Hippocampal formation (tissue), 2 donors: ENCODE measurements at places on chromosomes 4 and X.

DNA sequence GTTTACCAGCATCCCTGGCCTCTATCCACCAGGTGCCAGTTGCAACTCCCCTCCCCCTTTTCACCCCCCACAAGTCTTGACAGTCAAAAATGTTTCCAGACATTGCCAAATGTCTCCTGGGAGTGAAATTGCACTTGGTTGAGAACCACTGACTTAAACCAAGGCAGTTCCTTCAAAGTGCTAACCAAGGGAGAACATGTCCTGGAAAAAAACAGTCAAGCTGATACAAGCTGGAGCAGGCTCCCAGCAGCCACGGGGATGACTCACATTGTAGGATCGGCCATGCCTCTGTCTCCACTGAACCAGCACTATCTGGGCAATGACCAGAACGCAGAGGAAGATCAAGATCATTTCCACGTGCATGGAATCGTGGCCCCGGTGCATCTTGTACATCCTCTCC is 11.4 kb downstream of the RNF175 start:
- no peak for DNase-seq

DNA sequence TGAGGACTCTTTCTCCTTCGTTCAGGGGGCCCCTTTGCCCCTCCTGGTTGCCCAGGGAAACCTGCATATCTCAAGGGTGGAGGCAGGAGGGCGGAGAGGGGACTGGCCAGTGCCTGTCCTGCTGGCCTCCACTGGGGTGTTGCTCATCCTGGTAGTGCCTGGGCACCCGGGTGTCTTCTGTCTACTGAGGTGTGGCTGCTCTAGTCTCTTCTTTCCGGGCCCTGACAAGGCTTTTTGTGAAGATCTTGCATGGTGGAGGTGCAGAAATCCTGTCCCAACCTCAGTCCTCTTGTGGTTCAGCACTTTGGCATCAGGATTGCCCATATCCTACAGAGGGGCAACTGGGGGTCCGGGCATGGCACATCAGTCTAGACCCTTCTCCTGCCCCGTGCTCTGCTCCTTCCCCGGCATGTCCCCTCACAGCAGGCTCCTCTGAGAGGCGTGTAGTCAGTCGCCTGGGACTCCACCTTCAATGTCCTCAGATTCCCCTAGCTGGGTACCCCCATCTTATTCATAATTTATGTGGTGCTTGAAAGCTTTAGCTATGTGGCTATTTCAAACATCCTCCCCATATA is 1.9 kb downstream of the CCDC110 start:
- DNase-seq, result no peak

DNA sequence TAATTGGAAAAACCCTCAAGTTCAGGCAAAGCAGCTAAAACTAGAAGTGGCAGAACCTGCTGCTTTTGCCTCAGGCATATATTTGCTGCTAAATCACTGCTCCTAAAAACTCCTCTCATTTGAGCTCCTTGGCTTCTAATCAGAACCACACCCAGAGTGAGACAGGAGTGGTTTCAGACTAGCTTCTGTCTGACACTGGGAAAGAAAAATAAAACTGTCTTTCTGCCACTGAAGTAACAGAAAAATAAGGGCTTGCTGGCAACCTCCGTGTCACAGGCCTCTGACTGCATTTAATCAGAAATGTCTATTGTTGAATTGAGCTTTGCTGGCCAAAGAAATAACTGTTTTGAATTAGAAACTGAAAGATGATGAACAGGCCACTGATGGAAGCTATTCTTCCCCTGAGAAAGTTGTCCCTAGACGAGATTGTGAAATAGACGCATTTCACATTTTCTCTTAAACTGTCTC is 52.1 kb upstream of the RAP2C start:
- no peak for DNase-seq

DNA sequence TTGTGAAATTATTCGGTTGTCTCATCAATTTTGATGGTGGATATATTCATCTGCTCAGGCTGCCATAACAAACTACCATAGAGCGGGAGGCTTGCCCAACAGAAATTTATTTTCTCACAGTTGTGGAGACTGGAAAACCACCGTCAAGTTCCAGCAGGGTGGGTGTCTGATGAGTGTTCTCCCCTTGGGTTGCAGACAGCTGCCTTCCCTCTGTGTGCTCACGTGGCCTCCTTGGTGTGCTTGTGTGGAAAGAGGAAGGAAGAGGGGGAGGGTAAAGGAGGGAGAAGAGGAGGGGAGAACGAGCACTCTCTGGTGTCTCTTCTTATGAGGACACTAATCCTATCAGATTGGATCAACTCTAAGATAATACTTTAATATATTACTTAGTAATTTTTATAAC is 123.8 kb upstream of the TEX13D start:
- DNase-seq, result no peak

GRCh38 chr4:122855353-122855890 is 28.8 kb downstream of the FGF2 start:
- no peak for DNase-seq

DNA sequence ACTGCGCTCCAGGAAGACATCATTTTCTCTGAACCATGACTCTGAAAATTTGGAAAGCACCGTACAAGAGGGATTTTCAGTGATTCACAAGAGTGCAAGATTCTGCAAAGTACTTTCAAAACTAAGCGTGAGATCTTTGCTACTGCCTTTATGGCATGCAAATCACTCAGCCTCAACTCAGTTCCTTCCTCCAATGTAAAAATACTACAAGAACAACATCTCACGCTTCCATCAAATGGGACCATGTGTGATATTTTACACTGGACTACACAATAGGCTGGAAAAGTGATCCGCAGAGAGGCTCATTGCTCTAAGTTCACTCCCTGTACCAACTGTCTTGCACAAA is 674 bp upstream of the IL15 start:
- DNase-seq, result no peak

DNA sequence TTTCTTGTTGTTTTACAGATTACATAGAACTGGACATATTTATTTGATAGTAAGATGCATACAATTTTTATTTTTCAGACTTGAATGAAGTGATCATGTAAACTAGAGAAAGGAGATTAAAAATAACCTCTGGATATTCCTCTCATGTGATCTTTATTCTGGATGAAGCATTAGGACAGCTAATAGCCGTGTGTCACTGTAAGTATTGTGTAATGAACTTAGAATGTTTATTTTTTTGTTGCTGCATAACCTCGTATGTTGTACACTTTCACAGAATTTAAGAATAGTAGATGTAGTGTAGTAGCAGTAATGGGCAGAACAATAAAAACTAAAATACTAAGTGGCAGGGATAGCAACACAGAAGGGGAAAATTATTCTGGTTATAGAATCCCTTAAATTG is 2094.5 kb upstream of the TENM3 start:
- no peak for DNase-seq

- DNase-seq, result no peak
Observed at GRCh38 chr4:83378419-83378818, 43.8 kb upstream of the HPSE start.

- DNase-seq, result no peak
Observed at GRCh38 chr4:86058621-86059020, 301.2 kb downstream of the MAPK10 start.

DNA sequence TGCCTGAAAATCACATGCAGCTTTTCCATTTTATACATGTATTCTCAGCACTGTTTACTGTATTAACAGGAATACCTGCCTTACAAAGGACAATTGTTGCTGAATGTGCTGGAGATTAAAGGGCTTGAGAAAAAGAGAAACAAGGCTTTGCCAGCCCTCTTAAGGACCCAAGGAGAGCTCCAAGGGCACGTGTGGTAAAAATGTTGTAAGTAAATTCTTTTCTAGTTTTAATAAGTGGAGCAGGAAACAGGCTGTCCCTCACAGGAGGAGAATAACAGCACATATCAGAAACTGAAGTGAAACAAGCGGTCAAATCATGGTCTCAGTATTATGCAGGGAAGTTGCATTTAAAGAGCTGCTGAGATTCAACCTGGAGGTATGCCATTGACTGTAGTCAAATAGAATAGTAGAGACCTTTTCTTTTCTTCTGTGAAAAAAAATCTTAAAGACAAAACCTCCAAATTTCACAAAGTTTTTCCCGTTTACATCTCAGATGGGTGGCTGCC is 18.5 kb downstream of the IGFBP7 start:
- no peak for DNase-seq

DNA sequence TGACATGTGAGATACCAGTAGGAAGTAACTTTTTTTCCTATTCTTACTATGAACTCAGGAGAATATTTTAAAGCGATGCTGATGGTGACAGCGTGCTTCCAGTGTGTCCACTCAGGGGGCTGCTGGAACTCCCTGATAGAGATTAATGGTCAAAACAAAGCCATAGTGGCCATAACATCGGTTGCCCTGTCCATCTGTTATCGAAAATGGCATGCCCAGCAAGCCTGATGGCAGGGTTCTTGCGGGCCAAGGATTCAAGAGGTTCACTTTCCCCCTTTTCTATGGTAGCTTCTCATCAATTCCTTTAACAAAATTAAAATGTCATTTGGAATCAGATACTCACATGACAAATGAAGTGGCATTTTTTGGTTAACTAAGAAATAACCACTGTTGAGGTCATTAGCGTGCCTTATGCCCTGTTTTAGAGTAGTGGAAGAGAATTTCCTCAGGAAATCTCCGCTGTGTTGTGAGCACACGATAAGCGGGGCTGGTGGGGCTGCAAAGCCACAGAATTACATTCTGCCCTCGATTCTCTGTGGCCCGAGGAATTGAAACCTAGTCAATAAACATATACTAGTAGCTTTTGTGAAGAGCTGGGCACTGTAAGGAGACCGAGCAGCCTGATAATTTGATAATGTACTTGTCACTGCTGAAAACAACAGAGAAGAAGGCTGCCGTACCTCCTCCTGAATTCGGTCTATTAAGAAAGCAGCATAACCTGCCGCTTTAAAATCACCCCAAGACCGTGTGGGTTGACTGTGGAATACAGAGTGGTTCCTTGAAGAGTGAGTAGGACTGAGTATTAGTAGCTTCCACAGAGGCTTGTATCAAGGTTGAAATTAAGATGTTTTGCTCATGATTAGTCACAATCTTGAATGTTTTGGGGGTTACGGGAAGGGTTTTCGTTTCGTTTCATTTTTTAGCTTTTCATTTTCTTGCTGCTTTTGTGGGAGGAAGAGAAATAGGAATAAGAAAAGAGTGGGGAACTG is 46.7 kb downstream of the PTCHD1 start:
- no peak for DNase-seq

DNA sequence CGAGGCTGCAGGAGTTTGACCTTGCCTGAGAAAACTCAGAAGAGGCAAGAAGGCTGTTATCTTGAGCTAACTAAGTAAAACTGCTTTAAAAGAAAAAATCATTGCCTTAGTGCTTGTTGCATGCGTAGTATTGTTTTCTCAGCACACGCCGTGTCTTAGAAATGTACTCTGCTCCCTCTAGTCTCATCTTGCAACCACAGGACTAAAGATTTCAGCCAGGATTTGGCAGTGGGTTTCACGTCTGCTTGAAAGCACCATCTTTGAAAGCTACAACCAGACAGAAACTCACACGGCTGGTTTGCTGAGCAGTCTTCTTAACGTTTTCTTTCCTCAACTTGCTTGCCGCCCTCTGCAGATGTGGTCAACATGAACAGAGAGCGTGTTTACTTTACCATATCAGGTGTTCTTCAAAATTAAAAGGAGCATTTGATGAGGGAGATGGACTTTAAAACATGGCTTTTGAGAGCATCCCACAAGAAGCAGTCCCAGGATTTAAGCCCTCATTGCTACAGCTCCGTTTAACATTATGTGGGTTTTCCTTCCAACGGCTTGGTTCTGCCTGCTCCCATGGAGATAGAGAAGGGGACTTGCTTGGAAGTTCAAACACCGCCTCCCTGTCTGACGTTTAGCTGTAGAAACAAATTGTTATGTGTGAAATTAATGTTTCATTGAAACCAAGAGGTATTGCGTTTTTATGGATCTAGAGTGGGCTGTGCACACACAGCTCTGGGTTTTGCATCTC is 3.4 kb downstream of the SORCS2 start:
- no peak for DNase-seq

GRCh38 chr4:184282251-184282713 is 64.6 kb upstream of the ENPP6 start:
- DNase-seq, result no peak

DNA sequence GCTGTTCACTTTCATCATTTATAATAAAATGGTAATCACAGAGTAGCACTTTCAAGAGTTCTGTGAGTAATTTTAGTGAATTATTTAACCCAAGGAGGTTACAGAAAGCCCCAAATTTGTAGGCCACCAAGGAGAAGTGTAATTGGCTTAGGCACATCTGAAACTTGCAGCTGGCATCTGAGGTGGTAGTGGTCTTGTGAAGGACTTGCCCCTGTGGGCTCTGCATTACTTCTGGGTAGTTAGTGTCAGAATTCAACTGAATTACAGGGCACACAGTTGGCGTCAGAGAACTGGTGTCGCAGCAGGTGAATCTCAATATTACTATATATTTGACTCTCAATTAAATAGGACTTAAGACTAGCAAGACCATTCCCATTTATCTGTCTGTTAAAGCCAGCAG is 36.9 kb downstream of the GPR174 start:
- DNase-seq, result no peak

DNA sequence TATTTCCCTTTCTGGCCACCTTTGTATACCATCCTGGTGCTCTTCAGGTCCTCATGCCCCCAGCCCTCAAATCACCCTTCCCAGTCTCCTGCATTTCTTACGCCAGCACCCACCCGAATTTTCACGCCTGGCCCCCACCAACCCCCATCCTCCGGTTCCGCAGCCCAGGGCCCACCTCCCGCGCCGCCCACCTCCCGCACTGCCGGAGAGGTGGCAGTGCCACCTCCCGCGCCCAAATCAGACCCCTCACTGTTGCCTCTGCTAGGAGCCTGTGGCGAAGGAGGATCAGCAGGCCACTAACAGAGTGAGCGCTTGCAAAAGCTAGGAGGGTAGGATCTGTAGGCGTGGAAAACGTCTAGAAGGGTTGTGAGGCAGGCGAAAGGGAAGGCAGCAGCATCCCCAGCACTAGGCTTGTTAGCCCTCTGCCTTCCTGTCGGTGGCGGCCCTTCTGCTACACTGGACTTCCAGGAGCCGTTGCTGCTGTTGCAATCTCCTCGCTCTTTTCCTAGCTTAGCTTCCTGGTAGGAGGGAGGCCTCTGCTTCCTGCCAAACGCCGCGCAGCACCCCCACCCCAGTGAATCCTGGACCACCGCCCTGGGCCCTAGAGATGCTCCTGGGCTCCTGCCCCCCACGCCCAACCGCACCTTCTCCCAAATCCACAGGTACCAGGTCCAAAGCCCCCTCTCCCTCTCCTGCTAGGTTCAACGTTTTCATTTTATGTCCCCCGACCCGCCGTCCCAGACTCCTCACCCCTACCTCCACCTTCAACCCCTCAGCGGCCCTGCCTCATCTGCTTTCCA is 51.0 kb downstream of the SPIN2B start:
- no peak for DNase-seq

GRCh38 chr4:55372259-55372658 is 23.5 kb upstream of the TMEM165 start:
- no peak for DNase-seq

DNA sequence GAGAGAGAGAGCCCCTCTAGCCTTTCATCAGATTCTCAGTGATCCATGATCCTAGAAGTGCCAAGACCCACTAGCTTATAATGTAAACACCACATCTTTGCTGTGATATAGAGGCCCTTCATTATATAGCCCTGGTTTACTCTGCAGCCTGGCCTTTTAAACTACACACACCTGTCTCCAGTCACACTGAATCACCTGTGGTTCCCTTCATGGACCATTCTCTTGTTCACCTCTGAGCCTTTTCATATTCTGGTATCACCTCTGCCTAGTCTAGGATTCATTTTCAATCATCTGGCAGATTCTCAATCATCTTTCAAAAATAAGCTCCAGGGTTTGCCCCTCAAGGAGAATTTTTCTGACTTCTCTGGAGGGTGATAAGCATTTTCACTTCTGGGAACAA is 50.0 kb upstream of the CD40LG start:
- no peak for DNase-seq
